ENCODE measurements at places on chromosomes 1 and 21. TPM values are rescaled to one million over a fixed set of nuclear protein-coding genes. Genes with fewer than 3 reads are reported as not detected.

TNFRSF4 gene
- total RNA-seq, result 2.9 TPM

DNA sequence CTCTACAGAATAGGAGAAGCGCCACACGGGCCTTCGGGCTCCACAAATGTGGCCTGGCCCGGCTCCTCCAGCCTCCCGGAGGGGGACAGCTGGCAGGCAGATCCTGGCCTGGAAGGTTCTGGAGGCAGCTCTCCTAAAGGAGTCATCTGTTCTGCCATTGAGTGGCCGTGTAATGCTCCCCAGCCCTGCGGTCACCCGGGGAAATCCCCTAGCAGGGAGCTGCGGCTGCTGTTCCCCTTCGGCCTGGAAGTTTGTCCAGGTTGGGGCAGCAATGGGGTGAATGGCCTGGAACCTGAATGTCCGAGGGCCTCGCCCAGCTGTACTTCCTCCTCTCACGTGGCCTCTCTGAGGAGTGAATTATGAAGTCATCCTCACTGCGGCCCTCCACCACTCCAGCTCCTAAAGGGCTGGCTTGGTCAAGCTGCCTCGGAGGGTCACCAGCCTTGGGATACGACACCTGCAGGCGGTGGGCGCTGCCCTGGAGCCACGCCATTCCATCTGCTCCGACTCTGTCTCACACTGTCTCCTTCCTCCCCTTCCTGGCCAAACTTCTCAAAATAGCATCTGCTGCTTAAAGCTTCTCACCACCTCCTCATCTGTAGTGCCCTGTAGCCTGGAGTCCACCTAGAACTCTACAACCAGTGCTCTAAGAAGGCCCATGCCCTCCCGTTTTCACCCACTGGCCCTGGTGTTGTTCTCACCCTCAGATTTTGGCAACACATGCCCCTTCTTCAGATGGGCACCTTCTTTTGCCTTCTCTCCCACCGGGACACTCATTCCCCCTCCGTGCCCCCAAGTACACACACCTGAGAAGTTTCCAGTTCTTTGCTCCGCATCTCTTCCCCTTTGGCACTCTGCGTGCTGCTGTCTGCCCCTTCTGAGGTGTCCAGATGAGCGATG, 54.4 kb upstream of the TMPRSS2 start:
- no peak for DNase-seq

GRCh38 chr1:107670397-107671040, 294.5 kb downstream of the VAV3 start:
- peak; percentile 7 for DNase-seq

GRCh38 chr1:17948594-17948993, 159.0 kb upstream of the IGSF21 start:
- DNase-seq, result no peak

C1orf115 gene
- total RNA-seq, result 20.6 TPM

- DNase-seq, result no peak
Measured at GRCh38 chr1:154629061-154629674, 21.2 kb upstream of the ADAR start.

- DNase-seq, result peak; percentile 92
Measured at GRCh38 chr1:245153081-245153551, 1.7 kb upstream of the KIF26B start.
